Activated CD4-positive, alpha-beta T cell treated with anti-CD3 and anti-CD28 coated beads for 36 hours (primary cell): ENCODE measurements at places on chromosomes 7 and 10.

- peak; percentile 1 for DNase-seq
These were observed 22.7 kb downstream of the RAMP3 start for GRCh38 chr7:45180084-45180986.

GRCh38 chr7:122764902-122765301, 62.2 kb upstream of the RNF148 start:
- no peak for DNase-seq

DNA sequence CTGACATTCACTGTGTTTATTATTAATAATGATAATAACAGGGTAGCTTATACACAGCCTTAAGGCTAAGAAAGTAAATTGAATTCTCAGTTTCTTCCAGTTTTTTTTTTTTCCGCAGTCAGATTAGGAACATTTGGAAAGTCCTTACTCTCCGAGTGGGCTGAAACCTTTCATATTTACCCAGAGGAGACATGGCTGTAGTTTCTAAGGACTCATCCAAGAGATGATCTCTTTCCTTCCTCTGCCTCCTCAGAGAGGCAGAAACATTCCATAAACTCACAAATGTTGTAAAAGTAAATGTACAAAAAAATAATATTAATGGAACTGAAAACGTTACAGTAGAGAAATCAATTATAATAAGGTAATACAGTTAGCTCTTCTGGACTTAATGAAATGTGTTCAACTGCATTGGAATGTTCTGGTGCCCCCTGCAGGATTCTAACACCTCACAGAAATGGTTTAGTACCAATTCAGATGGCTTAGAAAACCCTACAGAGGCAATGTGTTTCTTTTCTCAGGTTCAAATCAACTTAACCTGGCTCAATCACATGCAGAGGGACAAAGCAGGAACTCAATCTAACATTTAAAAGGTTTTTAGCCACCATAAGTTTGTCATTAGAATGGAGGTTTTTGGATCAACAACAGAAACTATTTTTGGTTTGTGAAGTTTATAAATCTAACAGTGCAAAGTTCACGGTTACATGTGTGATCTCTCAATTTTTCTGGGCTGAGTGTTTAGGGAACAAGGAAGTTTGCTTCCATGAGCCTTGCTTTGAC, 71.7 kb downstream of the ICA1 start:
- DNase-seq, result peak; percentile 73

- DNase-seq, result no peak
These were observed 45.3 kb upstream of the ZMIZ1 start for GRCh38 chr10:79023240-79024162.

GRCh38 chr10:102704915-102705314, 9.3 kb downstream of the ARL3 start:
- DNase-seq, result peak; percentile 30

DNA sequence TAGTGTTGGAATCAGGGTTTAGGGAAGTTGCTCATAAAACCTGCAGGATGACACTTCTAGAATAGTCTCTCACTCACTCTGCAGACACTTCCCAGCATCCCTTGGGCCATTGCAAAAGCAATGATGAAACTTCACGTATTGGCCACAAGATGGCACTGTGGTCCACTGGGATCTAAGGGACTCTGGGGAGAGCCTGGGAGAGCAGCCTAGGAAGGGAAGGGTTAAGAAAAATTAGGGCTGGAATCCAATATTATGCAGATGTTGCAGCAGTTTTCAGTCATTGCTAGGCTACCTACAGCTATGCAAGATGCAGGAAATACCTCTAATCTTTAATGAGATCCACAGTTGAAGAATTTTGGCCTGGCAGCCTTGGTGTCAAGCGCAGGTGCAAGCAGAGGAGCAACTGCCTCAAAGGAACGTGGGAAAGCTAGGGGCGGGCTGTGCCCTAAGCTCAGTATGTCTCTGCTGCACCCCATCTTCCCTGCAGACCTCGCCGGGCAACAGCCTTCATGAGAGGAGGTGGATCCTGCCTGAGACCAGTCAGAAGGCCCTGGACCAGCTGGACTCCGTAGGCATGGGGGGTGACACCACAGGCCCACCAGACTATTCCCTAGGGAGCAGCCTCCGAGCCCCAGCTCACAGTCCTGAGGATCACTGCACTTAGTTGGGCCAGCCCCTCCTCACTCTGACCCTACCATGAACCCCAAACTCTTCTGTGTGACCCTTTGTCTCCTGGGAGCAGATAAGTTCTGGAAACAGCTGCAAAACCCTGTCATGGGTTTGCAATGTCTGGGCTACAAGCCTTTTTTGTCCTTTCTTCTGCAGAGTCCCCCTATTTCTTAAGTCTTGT, 127.9 kb upstream of the PRSS58 start:
- peak; percentile 72 for DNase-seq

GRCh38 chr10:114167985-114168384, 6.0 kb downstream of the CCDC186 start:
- no peak for DNase-seq

- peak; percentile 29 for DNase-seq
These were observed 62.1 kb downstream of the OR13A1 start for GRCh38 chr10:45253183-45253914.

- DNase-seq, result no peak
These were observed 156.5 kb upstream of the PPP2R2D start for GRCh38 chr10:131744346-131744745.

DNA sequence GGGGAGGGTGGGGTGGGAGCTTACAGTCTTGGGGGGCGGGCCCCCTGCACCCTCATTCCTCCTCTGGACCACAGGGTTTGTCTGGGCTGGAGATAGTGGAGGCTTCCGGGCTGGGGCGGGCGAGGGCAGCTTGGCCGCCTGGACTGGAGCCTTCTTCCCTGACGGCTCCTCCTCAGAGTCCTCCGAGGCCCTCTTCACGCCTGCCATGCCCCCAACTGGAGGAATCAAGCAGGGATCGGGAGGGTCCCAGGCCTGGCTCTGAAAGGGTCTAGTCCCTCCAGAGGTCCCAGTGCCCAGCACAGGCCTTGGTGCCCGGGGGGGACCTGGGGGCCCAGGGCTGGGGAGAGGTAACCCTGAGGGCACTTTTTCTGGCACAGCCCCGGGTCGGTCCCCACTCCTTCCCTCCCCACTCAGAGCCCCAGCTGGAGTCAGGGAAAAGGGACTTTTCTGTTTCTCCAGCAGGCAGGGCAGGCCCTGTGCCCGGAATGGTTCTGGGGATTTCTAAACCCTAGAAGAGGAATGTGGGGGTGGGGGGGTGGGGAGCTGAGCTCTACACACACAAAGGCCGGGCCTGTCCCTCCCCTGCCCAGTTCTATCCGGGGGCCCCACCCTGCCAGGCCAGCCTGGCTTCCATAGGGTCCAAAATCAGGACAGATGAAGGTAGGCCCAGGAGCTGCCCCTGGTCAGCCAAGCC, 11.6 kb downstream of the MICALL2 start:
- DNase-seq, result no peak

DNA sequence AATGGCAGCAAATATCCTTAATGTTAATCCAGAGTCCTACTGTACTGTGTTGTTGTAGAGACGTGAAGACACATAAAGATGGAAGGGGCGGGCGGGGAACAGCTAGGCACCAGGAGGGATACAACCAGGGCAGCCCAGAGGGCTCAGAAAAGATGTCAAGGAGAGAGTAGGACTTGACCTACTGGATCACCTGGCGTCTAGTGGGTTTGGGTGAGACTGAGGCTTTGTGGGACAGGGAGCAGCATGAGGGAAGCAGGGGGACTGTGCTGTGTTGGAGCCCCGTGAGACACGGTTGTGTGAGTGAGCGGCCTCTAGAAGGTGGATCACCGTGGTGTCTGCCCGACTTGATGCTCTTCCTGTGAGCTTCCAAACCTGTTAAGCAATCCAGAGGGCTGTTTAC, 68.0 kb downstream of the PTPRE start:
- no peak for DNase-seq

DNA sequence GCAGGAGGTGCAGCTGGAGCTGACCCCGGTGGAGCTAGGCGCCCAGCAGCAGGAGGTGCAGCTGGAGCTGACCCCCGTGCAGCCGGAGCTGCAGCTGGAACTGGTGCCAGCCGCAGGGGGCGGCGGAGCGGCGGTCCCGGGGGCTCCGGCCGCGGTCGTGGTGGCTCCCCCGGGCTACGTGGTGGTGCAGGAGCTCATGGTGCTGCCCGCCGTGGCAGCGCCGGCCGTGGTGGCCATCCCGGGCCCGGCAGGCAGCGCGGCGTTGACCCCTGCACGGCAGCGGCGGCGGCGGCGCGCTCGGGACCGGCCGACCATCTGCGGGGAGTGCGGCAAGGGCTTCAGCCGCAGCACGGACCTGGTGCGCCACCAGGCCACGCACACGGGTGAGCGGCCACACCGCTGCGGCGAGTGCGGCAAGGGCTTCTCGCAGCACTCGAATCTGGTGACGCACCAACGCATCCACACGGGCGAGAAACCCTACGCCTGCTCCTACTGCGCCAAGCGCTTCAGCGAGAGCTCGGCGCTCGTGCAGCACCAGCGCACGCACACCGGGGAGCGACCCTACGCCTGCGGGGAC, 6.8 kb downstream of the ZNF853 start:
- DNase-seq, result no peak

GRCh38 chr7:4828720-4829383, 33.0 kb downstream of the PAPOLB start:
- no peak for DNase-seq

DNA sequence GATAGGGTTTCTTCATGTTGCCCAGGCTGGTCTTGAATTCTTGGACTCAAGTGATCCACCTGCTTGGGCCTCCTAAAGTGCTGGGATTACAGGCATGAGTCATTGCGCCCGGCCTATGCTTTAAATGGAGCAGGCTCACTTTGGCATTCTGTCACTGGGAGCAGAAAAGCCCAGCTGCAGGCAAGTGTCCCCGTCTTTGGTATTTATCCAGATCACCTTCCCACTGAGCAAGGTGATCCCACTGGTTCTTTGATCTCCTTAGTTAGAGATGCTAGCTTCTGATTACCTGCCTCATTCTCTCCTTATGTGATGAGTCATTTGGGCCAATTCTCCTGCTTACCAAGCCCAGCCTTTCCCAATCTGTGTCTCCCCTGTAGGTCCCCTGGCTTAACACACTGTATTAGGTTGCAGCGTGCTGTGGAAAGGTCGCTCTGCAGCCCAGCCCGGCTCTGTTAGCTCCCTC, 39.3 kb downstream of the SPDYE5 start:
- no peak for DNase-seq

DNA sequence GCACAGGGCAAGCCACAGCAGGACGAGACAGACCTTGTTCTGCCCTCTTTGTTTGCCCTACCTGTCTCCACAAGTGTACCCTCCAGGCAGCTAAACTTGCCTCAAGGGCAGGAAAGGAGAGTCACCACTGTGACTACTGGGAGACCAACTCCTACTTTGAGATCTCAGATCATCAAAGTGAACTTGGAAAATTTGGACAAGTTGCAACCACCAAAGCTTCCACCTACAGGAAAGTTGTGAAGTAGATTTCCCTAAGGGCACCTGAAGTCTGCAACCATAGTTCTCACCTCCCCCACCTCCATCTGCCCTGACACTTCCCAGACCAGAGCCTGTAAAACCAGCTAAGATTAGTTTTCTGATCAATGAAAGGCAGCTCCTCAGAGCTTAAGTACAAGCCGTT, 2.5 kb upstream of the WDR91 start:
- DNase-seq, result no peak

GRCh38 chr10:104146882-104147281, 24.9 kb downstream of the SFR1 start:
- no peak for DNase-seq

DNA sequence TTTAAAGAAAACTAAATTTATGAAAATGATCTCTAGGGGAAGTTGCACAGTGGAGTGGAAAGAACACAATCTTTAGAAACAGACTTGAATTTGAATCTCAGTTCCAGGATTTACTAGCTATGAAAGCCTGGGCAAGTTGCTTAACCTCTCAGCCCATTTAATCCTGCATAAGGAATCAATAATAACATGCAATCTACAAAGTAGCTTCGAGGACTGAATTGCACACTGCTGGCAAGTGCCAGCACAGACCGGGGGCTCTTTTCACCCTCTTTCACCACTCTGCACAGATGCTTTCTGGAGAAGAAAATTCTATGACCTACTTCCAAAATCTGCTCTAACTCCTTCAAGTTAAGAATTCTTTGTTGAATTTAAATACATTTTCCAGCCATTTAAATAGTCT, 63.4 kb upstream of the ANK3 start:
- no peak for DNase-seq

DNA sequence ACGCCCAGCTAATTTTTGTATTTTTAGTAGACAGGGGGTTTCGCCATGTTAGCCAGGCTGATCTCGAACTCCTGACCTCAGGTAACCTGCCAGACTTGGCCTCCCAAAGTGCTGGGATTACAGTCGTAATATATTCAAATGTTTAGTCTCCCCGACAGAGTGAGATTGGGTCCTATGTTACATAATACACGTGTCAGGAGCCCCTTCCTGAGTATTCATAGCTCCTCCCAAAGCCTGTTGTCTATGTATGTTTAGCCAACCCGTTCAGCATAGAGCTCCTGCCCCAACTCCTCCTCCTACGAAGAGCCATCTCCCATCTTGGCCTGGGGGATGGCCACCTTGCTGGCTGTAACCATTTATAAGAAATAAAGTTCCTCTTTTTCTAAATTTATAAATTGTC, 2.7 kb upstream of the PPP2R2D start:
- DNase-seq, result no peak

DNA sequence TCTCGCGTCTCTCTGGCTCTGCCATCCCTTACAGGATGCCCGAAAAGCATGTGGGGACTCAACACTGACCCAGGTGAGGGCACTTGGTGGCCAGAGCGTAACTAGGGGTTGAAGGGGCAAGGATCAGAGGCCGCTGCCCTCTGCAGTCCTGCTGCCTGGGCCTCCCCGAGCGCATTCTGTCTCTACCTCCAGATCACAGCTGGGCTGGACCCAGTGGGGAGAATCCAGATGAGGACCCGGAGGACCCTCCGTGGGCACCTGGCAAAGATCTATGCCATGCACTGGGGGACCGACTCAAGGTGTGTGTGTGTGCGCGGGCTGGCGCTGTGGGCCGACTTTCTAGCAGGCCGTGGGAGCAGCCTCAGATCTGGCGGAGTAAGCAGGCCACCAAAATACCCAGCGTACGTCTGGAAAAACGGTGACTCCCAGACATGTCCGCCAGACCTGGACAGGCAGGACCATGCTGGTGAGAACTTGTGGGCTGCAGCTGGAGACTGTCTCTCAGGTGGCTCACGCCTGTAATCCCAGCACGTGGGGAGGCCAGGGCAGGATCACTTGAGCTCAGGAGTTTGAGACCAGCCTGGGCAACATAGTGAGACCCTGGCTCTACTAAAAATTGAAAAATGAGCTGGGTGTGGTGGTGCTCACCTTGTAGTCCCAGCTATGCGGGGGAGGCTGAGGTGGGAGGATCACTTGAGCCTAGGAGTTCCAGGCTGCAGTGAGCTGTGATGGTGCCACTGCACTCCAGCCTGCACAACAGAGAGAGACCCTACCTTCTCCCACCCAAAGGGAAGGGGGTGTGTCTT, 3.2 kb downstream of the GNB2 start:
- no peak for DNase-seq

GRCh38 chr10:69449841-69450240, 1.4 kb upstream of the TSPAN15 start:
- DNase-seq, result peak; percentile 65

- peak; percentile 8 for DNase-seq
These were observed 310.6 kb downstream of the PARD3 start for GRCh38 chr10:34504534-34504933.

GRCh38 chr7:96645084-96645483, 64.6 kb downstream of the SEM1 start:
- no peak for DNase-seq
